ENCODE measurements at places on chromosomes 3 and 15.

- no peak for DNase-seq
Observed at GRCh38 chr15:63630036-63630751, 33.0 kb downstream of the FBXL22 start.

GRCh38 chr3:179250803-179251476 lies at the start of gene KCNMB3:
TSS of gene KCNMB3 (minus strand) at chr3:179251114. CDS start at chr3:179250990, 124 bp downstream.
- no peak for DNase-seq

- DNase-seq = peak; percentile 52
Observed at GRCh38 chr15:64009798-64010261, 36.5 kb downstream of the DAPK2 start.

- no peak for DNase-seq
Observed at GRCh38 chr15:101466188-101466587, 23.3 kb downstream of the PCSK6 start.

GRCh38 chr3:106740116-106740515 lies 637.1 kb upstream of the CCDC54 start:
- peak; percentile 75 for DNase-seq

All from cardiac fibroblast (primary cell).